Fibroblast of skin of left quadriceps (primary cell): ENCODE measurements at places on chromosomes 1 and 21.

DNA sequence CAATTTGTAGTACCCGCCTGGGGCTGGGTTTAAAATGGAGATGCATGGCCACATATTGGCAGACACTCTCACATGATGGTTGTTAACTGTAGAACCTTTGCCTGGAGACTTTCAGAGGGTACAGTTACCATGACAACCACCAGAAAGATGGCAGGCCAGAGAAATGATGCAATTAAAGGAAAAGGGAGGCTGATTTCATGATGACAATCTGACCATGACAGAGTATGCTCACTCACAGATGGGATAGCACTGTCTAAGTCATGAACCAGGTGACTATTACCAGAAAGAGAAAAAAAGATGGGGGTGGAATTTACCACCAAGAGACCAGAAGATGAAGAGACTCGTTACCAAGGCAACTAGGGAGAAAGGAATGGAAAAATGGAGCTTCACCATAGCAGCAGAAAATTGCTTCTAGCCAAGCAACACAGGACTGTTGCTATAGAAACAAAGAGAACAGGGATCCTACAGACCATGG, 3.5 kb upstream of the TRIT1 start:
- no peak for DNase-seq

GRCh38 chr1:101131239-101131843, 105.5 kb upstream of the S1PR1 start:
- DNase-seq: no peak

DNA sequence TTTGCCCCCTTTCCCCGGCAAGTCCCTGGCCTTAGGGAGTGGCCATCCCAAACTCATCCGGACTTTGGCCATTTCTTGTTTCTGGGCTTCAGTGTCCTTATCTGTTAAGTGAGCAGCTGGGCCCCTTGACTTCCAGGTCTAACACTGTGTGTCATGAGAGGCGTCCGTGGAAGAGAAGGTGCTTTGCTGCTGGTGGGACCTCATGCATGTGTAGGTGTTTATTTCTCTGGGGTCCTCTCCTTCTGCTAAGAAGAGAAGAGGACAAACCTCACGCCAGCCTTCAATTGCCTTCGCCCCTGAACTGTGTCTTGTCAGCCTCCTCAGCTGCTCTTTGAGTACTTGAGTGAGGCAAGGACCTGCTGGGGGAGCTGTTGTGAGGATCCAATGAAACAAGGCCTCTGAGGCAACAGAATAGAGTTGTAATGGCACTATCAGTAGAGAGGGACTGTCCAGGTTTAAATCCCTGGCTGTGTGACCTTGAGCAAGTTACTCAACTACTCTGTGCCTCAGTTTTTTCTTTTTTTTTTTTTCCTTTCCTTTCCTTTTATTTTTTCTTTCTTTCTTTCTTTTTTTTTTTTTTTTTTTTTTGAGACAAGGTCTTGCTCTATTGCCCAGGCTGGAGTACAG, 72.5 kb downstream of the RUNX3 start:
- no peak for DNase-seq

DNA sequence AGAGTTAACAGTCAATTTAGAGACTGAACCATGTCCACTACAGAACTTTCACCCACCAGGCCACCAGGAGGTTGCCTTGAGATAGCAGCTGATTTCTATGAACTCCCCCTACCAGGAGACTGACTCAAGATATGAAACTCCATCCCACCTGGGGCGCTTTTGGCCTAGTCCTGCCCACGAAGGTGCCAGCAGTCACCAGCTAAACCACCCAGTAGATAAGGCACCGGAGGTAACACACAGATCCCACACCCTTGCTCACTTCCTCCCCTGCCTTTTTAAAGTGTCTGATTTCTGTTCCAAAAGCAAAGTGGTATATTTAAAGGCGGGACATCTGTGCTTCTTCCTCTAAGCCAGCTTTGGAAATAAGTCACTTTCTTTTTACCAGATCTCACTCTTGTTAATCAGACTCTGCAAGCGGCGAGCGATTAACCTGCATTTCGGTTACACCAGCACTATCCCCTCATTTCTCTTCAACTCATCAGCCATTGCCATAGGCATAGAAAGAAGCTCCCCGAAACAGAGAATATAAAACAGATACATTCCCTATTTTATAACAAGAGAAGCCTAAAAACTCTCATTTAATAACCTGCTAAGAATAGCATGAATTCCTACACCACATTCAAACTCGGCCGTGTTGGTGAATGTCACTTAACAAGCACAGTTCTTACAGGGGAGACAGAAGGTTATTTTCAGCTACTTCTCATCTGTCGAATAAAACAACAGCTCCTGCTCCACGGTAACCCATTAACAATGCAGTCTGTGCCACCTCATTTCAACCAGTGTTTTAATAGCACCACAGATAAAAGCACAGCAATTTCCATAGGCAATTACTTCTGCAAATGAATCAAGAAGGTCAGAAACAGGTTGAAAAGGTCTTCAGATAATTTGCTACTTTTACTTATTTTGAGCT, 318.1 kb downstream of the KCNH1 start:
- DNase-seq: no peak

DNA sequence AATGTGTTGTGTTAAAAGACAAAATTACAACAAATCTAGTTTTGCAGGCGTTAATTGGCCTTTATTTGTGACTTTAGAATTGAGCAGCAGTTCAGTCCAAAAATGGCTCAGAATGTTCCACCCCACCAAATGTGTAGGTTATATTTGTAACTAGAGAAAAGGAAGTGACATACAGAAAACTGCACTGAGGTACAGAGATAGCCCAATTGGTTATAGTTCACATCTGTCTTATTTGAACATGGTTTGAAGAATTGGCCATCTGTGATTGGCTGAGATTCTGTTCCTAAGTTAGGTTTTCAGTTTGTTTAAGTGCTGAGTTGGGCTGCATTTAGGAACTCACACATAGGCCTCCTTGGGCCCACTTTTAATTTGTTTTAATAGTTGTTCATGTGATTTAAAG, 12.0 kb upstream of the FMO2 start:
- no peak for DNase-seq

DNA sequence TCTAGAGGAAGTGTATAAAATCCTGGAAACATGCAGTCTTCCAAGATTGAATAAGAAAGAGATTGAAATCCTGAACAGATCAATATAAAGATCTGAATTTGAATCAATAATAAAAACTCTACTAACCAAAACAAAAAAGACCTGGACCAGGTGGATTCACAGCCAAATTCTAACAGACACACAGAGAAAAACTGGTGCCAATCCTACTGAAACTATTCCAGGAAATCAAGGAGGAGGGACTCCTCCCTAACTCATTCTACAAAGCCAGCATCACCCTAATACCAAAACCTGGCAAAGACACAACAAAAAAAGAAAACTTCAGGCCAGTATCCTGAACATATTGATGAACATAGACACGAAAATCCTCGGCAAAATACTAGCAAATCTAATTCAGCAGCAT, 58.3 kb downstream of the SYT14 start:
- DNase-seq: no peak

DNA sequence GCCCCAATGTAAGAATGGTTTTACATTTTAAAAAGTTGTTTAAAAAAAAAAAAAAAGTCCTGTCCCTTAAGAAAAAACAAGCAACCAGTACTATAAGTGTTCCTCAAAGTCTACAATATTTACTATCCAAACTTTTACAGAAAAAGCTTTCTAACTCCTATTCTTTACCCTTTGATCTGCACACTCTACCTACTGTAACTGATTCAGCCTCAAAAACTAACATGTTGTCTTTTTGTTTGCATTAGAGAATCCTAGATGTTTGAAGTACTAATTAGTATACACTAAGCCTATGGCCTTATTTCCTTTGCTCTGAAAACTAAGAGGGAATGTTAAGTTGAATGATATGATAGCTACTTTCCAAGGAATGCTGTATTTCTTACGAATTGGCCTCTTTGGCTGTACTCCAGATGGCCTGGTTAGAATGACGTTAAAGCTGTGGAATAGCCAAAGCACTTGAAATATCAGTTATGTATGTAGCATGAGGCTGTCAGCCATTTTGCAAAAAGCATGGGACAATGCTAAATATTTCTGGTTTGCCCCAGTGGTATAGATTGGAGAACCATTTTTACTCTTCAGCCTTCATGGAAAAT, 234.8 kb downstream of the GPR52 start:
- peak; percentile 37 for DNase-seq

GRCh38 chr1:198445872-198446271, 94.6 kb downstream of the ATP6V1G3 start:
- no peak for DNase-seq
